ENCODE measurements at places on chromosomes 11 and 22.
A peak's percentile ranks its signal among the peaks of the same experiment; 100 is the strongest.

GRCh38 chr22:38426628-38427027, 28.4 kb downstream of the KCNJ4 start:
- DNase-seq: no peak

DNA sequence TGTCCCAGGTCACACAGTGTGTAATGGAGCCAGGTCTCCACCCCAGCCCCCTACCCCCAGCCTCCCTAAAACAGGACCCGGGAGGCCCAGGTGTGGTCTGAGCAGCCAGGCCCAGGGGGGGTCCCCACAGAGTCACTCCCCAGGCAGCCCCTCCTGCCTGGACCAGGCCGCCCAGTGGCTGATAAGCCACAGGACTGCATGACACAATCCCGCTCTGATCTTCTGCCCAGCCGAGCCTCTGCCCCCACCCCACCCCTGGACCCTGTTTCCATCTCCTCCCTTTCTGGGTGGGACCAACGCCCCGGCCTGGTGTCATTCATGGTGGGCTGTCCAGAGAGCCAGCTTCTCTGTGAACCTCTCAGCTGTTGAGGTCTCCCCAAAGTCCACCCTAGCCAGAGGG, 7.8 kb upstream of the LIF start:
- no peak for DNase-seq

- DNase-seq: no peak
Observed at GRCh38 chr22:19994851-19995610, 21.6 kb downstream of the ARVCF start.

DNA sequence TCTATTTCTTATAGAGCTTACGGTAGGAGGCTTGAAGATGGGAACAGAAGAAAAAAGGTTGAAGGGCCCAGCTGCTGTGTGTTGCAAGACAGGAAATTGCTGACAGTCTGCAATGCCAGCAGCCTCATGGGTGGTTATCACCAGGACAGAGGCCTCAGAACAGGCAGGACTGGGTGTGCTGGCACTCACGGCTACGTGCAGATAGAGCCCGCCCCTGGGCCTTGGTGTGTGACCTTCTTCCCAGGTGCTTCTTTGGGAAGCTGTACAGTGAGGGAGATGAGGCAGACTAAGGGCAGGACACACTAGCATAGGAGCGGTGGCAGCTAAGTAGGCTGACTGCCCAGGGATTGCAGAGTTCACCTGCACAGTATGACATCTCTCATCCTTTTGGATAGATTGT, 12.6 kb downstream of the PRAME start:
- no peak for DNase-seq

DNA sequence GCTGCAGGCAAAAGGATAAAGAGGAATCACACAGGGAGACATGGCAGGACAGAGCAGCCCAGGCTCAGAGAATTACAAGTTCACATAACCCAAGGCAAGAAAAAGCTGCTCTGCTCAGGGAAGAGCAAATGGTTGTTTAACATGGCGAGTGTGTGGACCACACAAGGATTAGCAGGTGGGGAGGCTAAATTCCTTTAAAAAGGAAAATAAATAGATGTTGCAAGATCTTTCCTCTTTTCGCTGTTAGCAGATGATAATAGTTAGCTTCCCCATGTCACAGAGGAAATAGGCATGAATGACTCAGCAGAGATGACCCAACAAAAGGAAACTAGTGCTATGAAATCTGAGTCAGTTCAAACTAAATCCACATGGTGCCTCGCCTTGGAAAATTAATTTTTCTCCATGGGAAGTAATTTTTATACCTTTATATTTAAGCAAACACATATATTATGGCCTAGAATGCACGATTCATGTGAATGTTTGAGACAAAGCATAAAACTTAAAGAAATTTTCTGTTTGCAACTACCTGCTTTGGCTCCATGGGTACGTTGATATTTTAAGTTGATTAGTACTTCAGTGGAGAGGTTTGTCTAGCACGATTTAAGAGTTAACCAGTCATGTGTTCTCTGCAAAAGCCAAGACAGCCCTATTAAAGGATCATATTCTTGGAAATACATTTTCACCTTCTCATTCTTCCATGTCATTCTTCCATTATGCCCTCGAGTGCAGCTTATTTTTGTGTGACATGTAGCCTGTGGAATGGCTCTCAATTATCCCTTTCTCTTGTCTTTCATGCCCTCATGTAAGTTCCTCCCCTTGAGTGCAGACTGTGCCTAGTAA, 38.5 kb upstream of the FJX1 start:
- peak; percentile 21 for DNase-seq

GRCh38 chr11:79439410-79439885, 1.4 kb downstream of the TENM4 start:
- DNase-seq: no peak

- DNase-seq: no peak
Observed at GRCh38 chr11:123321636-123322035, 108.4 kb upstream of the GRAMD1B start.

DNA sequence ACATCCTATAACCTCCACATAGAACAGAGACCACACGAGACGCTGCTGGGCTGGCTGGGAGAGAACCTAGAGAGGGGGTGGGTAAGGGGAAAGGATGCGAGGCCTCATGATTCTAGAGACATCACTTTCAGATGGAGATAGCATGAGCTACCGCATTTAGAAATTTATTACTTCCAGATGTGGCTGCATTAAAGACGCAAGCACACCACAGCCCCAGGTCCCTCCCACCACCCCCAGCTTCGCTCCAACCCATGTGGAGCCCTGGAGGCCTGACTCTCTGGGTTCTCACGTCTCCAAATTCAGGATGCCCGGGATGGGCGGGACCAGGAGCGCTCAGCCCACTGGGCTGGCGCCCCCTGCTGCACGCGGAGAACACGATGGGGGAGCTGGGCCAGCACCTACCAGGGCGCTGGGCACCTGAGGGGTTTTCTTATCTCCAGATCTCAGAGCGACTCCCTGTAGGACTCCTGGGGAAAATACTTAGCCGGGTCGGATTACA, 13.6 kb downstream of the MRPL21 start:
- no peak for DNase-seq

- DNase-seq: no peak
Observed at GRCh38 chr11:118115048-118115447, 28.3 kb upstream of the SMIM35 start.

GRCh38 chr11:464316-464715, 14.2 kb downstream of the PTDSS2 start:
- DNase-seq: no peak

GRCh38 chr22:20437613-20438426, at the start of gene SCARF2:
Gene SCARF2, minus strand, starts transcription at chr22:20437825. Its CDS starts 71 bp downstream, at chr22:20437754.
- DNase-seq: no peak

DNA sequence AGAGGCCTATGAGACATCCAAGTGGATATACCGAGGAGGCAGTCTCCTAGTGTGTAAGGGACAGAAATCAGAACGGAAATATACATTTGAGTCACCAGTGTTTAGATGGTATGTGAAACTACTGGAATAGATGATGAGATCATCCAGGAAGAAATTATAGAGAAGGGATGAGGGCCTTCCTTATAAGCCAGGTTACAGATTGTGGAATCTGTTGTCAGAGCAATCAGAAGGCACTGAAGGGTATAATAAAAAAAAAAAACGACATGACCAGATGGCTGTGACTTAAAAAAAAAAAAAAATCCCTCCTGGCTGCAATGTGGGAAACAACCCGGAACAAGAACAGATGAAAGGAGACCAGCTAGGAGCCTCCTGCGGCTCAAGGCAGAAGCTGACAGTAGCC, 2.7 kb downstream of the MAJIN start:
- peak; percentile 38 for DNase-seq

- DNase-seq: no peak
Observed at GRCh38 chr22:37179622-37180420, 8.2 kb downstream of the C1QTNF6 start.

GRCh38 chr22:35177811-35178210, 79.5 kb upstream of the HMGXB4 start:
- DNase-seq: no peak

DNA sequence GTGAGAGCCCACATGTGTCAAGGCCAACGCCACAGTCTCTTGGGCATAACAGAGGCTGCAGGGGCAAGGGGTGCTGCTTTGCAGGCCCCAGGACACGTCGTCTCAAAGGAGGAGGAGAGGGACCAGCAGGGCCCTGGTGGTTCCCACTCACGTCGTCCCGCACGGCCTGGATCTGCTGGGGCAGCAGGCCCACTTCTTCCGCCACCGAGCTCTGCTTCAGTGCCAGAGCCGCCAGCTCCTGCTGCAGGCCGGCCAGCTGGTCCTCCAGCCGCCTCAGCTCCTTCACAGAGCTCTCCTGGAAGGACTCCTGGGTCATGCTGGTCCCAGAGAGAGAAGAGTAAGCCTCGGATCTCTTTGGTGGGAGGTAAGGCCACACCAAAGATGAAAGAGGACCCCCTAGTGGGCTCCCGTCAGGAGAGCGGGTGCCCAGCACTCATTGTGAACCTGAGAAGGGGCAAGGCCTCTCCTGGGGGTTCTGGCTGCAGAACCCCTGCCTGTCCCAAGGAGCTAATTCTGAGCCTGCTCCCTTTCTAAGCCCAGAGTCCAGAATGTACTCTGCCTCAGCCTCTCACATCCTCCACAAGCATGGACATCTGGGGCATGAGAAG, 15.6 kb downstream of the SUN2 start:
- DNase-seq: no peak

DNA sequence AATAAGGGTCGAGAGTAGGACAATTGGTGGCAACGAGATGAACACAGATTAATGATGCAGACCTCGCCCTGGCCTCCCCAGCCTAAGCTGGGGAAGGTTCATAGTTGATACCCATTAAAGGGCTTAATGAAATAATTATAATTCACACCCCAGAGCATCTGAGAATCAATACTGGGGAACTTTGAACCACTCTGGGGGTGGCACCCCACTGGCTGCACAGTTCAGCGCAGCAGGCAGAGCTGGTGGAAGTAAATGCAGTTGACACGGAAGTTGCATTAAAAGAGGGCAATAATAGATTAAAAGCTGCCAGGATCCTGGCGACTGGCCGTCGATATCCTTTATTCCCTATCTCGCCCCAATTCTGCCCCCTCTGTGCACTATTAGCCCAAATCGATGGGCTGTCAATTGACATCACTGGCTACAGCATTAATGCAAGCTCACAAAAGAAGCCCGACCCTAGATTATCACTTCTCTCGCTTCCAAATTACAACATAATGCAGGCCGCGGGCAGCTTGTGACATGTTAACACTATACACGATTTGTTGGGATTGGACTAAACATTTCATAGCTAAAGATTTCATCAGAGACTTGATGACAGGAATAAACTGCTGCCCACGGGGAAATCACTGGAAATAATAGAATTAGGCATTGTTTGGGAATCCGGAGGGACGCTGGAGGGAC, 14.5 kb downstream of the HSPA8 start:
- DNase-seq: no peak

DNA sequence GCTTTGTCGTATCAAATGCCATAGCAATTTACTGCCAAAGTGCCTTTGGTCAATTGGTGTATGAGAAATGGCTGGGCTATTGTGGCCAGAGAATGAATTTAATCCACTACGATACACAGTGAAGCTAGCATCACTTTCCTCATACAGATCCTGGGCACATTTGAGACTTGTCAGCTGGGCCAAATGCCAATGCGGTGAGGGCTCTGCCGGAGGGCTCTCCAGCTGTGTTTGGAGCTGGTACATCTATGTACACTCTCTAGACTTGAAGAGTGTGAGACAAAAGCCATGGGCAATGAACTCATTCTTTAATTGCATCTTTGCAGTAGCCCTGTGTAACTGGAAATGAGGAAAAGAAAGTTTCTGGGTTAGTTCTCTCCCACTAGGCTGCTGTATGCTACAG, 1052.9 kb downstream of the NTM start:
- no peak for DNase-seq

GRCh38 chr11:42012271-42012670, 552.8 kb upstream of the LRRC4C start:
- no peak for DNase-seq

DNA sequence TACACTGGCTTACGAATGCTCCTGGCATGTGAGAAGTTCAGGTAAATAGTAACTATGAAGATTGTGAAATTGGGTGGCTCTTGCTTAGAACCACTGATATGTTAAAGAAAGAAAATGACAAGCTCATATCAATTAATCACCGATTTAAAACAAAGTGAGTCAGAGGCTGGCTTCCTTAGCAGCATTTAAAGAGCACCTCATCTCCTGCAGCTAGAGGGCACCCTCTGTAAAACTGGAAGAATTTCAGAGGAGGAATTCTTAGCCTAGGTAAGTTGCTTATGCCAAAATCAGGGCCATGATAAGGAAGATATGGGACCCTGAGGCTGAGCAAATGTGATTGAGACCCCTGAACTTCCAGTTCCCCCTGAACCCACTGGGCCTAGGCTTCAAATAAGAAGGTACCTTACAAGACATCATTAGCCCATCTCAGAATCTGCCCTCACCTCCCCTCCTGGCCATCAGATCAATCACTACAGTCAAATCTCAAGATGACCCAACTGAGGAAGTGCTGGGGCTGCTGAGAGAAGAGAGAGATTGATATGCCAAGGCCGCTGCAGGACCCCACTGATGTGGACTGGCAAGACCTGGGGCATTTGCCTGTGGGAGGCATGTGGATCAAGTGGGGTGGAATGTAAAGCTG, 8.6 kb upstream of the CD3E start:
- peak; percentile 53 for DNase-seq

DNA sequence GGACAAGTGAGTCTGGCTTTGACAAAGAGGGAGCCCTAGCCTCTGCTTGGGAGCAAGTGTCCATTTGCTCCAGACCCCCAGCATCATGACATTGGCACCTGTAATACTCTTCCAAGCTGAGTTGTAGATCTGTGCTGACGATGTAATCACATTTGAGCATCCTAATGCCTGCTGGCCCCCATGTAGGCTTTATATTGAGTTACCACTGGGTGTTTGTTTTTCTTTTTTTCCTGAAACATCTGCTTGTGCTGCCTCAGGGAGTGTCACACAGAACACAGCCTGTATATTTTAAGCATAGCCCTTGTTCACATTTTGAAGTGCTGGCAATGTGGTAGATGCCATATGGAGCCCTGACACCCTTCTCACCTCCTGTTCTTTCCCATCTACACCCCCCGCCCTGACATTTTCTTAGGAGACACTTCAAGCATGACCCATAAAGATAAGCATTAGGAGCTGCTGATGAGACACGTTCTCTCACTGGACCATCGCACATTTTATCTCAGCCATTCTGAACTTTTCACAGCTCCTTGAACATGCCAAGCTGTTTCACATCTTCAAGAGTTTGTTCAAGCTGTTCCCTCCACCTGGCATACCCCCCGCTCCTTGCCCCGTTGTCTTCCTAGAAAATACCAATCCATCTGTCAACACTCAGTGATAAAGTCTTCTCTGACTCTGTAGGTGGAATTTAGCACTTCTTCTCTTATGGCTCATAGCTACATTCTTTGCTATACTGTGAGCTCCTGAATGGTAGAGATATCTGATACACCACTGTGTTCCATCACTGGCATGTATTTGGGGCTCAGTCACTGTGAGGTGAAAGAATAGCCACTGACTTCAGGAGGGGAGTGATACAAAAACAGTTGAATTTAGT, 128.7 kb downstream of the TRIM44 start:
- DNase-seq: no peak

- peak; percentile 78 for DNase-seq
Observed at GRCh38 chr11:113690619-113691569, 15.2 kb downstream of the TMPRSS5 start.
